ENCODE measurements at places on chromosomes 7 and 10.

GRCh38 chr7:14446829-14447228 is 455.7 kb downstream of the DGKB start:
- no peak for DNase-seq

DNA sequence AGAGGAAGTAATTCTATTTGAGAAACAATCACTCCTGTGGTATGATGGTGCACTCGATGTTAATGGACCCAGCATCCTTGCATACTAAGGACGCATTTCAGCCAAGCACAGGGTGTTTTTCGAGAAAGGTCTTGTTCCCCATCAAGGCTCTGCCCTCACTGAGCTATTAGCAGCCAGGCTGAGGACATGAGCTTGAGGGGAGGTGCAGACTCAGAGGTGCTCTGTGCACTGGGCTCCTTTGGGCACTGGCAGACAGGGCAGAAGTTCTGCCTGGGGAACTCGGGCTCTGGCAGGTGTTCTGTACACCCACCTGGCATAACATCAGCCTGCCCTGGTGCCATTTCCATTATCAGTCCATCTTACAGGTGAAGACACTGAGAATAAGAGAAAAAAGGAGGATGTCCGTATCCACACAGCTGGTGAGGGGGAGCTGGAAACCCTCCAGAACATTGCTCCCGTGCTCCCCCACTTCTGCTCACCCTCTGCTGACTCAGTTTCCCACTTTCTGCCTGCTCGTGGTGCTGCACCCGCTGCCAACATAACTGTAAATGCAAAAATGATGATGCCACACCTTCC is 92.7 kb upstream of the RET start:
- DNase-seq = no peak

DNA sequence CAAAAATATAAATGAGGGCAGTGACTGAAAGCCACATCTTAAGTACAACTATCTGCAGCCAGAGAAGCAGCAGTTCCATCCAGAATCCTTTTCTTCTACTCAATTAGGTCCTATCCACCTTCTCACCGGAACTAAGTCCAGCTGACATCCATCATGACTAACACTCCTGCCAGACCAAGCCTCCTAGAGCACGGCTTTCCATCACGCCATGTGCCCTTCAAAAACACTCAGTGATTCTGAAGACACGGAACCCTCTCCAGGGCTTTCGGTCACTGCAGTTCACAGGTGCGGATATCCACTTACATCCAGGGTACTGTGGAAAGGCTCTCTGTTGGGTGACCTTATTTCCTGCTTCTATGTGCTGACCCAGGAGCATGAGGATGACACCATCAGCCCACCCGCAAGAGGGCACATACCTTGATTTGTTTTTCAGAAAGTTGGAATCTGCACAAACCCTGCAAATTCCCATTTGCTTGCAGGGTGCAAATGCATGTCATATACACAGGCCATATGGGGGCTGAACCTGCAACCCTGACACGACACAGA is 64.3 kb downstream of the FAM171A1 start:
- no peak for DNase-seq

DNA sequence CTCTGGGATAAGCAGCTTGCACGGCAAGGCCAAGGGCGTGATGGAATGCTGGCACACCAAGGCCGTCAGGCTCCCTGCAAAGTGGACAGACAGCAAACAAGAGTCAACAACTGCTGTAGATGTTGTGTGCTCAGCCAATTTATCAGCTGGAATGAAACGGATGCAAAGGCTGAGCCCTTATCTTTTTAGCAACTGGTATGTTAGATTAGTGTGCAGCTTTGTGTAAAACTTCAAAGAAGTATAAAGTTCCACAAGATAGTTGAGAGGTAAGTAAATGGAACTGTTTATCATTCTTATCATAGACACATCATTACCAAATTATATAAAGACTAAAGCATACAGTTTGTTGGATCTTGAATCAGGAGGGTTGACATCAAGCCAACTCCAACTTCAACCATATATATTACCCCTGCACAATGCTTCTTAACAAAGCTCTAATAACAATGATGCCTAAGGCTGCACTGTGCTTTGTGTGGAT is 289.0 kb downstream of the TNS3 start:
- DNase-seq = no peak

DNA sequence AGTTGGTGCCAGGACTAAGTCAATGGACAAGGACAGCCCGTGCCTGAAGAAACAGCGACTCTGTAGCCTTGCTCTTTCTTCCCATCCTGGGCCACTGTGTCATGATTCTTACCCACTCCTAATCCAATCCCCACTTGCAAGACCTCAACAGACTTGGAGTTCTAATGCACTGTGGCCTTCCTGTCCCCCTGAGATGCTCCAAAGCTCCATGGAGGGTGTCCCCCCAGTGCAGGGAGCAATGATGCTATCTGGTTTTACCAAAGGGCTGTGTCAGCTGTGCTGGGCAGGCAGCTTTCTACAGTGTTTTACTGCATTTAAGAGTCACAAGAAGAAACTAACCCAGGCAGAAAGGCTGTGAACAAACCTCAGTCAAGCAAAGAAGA is 108.1 kb downstream of the PRKAG2 start:
- no peak for DNase-seq

All from stimulated activated CD4-positive, alpha-beta T cell treated with anti-CD3 and anti-CD28 coated beads, TNF-alpha, amount 100 ng/mL, for 1 hour (primary cell).